Hepatocyte (in vitro differentiated cells): ENCODE measurements at places on chromosomes 12 and 14.

DNA sequence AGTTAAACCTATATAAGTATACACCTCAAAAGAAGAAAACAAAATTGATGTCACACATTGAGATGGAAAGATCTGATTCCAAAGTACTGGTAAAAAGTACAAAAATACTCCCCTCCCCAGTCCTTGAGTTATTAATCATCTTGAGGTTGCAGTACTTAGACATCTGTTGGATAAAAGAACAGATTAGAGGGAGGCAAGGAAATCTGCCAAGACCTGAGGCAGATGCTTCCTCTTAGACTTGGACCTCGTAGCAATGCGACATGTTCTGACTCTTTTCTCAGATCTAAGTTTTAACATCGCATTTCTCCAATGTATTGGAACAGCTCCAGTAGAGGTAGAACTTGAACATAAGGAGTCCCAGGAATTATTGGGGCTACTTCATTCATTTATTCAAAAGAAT, 187.9 kb upstream of the GRIN2B start:
- DNase-seq: no peak

DNA sequence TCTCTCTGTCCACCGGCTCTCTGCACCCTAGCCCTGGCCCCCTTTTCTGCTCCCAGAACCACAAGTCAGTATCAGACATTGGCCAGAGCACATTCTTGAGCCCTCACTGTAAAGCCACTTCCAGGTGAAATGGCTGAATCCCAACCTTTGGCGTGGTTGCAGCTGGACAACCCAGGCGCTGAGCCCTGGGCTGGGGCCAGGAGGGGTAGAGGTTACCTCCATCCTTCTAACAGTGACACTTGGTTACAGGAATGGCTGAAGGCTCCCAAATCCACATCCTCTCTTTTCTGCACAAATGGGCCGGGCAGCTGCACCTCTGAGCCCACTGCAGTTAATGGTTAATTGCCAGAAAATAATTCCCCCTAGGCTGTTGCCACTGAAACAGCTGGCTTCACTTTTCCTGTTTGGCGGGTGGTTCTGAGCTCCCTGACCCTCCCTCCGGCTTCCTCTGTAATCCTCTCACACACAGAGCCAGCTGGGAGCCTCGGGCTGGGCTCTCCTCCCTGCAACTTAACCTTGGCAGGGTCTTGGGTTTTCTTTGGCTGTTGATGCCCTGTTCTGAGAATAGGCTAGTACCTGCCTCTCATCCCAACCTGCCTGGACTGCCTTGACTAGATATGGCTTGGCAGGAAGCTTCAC, 44.1 kb downstream of the TSPAN11 start:
- peak; percentile 34 for DNase-seq

DNA sequence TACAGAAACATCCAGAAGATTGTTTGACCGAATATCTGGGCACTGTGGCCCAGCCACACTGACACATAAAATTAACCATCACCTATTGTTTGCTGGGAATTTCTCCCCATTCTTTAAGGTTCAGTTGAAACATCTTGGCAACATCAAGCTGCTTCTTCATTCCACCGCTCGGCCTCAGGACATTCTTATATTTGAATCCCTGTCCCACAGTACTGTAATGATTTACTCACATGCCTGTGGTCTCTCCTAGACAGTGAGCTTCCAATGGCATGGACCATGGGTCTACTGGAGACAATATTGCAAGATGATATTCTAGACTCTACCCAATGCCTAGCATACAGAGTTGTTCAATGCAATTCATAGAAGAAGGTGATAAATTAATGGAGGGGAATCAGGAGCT, 56.1 kb downstream of the EMP1 start:
- no peak for DNase-seq

- no peak for DNase-seq
Measured at GRCh38 chr12:106078358-106079010, 60.3 kb downstream of the NUAK1 start.

- no peak for DNase-seq
Measured at GRCh38 chr12:31015215-31015614, 58.4 kb upstream of the DDX11 start.

- DNase-seq: no peak
Measured at GRCh38 chr12:100823963-100824362, 29.4 kb downstream of the ANO4 start.

DNA sequence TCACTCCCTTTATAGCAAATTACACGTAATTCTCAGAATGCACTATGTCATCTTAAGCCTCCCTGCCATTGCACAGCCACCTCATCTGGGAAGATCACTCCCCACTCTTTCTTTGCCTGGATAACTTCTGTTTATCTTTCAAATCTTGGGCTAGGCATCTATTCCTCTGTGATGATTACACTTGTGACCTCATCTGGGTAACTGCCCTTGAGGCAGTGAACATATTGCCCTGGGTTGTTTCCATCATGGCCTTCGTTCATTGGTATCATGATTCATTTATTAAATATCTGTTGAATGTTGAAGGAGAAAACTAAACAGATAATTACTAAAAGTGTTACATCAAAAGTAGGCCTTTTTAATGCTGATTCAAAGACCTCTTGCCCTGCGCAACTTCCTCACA, 26.2 kb upstream of the PDE3A start:
- DNase-seq: no peak

- no peak for DNase-seq
Measured at GRCh38 chr12:83462419-83462818, 775.7 kb downstream of the TMTC2 start.

DNA sequence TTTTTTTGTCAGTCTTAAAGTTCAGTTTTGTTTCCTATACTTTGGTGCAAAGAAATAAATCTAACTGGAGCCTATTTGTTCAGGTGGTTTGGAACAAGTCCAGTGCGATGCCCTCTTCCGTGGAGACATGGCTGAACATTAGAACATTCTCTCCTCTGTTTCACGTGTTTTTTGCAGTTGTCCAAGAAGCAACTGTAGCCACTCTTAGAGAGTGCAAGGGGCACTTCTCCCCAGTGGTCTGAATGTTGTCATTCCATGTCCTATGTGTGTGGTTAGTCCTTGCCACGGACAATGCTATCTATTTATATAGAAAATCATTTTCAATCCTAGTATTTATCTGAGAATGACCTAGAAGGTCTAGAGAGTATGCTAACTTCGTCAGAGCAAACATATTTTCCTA, 1232.5 kb upstream of the SEL1L start:
- no peak for DNase-seq

DNA sequence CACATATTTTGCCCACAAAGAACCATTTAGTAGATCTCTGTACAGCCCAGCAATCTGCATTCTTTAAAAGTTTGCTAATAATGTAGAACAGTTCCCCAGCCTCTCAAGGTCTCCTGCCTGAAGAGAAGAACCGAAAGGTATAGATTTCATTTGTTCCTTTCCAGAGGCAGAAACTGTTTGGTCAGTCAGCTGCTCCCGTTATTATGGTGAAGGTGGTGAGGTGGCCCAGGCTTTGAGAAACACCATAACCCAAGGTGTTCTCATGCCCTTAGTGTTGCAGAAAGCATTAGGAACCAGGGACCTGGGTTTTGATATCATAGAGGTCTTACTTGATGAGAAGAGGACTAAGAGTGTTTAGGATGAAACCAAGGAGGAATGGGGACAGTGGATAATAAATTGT, 65.3 kb downstream of the SUSD6 start:
- no peak for DNase-seq

DNA sequence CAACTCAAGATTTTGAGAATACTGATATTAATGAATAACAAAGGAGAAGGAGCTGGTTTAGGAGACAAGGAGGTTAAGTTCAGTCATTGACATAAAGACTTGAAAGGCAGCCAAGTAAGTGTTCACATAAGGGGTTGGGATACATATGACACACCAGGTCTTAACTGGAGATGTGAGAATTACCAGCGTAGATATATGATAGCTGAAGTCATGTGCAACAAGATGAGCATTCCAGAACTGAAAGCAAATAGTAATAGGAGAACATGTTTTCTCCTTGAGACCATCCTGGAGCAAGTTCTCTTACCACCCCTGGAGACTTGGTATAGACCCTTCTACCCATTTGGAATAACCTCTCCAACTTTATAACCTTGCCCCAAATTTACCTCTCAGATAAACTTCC, 43.3 kb upstream of the NPFF start:
- no peak for DNase-seq

DNA sequence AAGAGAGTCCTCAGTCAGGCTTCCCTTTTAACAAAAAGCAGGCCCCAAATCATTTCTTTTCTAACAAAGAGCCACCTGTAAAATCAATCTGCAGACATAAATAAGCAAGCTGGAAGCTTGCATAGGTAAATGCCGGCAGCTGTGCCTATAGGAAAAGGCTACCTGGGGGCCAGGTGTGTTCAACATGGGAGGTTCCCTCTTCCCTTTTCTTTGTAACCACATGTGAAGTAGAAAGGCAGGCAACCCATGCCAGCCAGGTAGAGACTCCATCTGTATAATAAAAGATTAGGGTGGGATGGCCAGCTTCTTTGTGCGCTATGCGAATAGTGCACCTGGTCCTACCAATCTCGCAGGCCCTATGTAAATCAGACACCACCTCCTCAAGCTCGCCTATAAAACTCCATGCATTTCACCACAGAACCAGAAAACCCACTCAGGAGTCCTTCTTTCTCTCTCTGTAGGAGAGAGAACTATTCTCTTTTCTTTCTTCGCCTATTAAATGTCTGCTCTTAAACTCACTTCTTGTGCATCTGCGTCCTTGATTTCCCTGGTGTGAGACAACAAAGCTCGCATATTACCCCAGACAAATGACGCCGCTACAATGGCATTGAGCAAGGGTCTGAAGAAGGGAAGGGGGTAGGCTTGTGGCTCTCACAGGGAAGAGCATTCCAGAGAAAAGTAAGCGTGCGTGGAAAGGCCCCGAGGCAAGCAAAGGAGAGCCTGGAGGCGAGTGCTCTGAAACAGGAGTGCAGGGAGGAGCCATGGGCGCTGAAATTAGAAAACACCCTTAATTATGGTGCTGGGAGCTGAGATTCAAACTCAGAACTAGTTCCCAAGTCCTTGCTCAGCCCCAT, 67.2 kb downstream of the TTC9 start:
- DNase-seq: no peak

- no peak for DNase-seq
Measured at GRCh38 chr14:81766321-81766915, 232.8 kb upstream of the SEL1L start.

- no peak for DNase-seq
Measured at GRCh38 chr14:35342489-35343010, 50.4 kb downstream of the PSMA6 start.

DNA sequence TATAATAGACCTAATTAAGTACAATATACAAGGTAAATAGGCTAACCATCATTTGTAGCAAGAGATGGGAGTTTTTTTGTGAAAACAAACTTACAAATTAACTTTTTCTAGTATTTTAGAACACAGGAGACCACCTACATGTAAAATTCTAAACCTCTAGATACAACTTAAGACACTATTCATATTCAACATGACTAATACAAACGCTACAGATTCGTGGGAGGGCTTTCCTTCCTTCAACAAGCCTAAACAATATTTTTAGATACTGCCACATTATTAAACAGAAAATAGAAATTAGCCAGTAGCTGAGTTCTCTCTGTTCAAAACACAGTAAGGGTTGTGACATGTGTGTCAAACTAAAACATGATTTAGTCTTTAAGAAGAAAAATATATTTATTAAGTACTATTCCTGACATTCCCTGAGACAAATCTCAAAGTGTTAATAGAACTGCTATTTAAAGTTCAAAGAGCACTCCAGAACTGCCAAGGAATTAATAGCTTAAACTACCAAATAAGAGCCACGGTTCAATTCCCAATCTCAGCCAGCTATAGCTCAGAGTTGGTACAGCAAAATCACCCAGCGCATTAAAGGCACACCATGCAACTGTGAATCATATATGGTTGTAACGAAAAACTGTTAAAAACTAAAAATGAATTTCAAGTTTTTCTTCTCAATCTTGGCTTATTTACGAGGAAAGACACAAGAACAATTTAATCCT, 10.7 kb downstream of the MED13L start:
- no peak for DNase-seq

DNA sequence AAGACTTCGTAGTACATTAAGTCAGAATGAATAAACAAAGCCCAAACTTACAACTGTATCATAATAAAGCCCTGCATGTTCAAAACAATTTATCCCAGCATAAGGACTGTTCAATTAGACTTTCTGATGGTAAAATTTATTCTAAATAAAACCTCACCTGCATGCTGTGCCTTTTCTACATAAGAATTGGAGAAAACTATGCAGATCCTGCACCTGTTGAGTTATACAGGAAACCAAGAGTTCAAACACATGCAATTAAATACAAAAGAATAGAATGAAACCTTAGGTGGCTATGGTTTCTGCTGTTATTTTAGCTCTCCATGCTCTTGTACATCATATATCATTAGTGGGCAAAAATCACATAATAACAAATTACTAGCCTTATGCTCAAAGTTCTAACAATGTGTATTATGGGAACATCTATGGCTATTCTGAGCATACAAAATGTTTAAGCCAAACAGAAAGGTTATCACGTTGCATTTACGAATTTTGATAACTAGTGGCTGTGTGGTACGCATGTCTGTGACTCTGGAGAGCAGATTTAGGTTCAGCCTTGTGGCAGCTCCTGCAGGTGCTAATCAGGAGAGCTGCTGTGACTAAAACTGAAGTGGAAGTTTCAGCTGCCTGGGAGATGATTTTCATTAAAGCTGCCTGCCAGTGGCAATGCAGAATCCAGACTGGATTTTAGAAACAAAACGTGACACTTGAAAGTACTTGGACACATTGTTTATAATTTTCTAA, 36.1 kb upstream of the LRFN5 start:
- DNase-seq: no peak

DNA sequence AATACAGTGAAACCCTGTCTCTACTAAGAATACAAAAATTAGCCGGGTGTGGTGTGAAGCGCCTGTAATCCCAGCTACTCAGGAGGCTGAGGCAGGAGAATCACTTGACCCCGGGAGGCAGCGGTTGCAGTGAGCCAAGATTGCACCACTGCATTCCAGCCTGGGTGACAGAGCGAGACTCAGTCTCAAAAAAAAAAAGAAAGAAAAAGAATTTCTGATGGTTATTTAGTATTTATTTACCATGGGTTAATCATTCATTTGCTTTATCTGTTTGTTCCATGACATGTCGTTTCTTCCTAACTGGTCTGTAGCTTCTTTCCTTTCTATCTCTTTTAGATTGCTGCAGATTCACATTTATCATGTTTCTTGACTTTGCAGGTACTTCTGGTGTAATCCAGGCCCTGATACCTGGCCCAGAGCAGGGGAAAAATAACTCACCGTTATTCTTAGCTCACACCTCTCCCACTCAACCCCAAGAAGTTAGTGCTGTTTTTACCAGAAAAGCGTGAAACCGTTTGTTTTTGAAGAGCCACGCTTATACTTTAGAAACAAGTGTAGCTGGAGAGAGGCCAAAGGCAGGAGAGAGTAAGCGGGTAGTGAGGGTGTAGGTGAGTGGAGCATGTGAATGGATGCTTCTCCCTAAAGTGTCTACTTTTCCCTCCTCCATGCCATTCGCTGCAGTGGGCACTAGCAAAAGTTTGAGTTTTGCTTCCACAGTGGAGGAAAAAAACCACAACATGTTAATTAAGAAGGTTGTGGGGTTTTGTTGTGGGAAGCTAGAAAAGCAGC, 45.4 kb downstream of the SRGAP1 start:
- no peak for DNase-seq

- no peak for DNase-seq
Measured at GRCh38 chr14:90547968-90548367, 151.1 kb downstream of the CALM1 start.

GRCh38 chr12:57099047-57099714, 10.3 kb downstream of the NAB2 start:
- DNase-seq: no peak
